ENCODE measurements at places on chromosomes 6 and 20.

- no peak for DNase-seq
These were observed 181.6 kb upstream of the SYNCRIP start for GRCh38 chr6:85824329-85824728.

- no peak for DNase-seq
These were observed 575.8 kb upstream of the ADGRB3 start for GRCh38 chr6:68059261-68059660.

DNA sequence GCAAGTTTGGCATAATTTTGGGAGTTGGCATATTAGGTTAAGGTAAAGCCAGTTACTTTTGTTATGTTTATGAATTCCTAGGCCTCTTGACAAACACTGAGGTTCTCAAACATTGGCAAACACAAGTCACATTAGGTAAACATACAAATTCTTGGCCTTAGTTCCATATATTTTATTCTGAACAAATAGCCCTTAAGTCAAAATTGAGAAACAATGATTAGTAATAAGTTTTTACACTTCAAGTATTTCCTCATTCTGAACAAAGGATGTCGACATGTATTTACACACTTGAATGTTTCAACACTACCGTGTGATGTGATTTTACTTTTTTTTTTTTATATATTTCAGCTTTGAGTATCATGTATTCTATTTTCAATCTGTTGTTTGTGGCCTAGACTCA is 3.8 kb upstream of the ECHDC1 start:
- peak; percentile 39 for DNase-seq

DNA sequence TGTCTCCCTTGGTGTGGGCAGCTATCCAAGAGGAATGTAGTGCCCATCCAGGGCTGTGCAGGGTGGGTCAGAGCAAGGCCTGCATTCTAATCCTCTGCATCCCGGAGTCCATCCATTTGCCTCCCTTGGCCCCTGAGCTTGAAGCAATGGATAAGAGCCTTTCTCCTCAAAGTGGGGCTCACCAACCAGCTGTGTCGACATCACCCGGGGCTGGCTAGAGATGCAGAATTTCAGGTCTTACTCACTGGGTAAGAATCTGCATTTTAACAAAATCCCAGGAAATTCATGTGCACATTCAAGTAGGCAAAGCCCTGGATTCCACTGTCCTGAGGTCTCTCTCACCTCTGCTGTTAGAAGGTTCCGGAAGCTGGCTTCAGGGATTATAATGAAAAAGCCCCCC is 95.3 kb downstream of the MDGA1 start:
- DNase-seq, result peak; percentile 81

DNA sequence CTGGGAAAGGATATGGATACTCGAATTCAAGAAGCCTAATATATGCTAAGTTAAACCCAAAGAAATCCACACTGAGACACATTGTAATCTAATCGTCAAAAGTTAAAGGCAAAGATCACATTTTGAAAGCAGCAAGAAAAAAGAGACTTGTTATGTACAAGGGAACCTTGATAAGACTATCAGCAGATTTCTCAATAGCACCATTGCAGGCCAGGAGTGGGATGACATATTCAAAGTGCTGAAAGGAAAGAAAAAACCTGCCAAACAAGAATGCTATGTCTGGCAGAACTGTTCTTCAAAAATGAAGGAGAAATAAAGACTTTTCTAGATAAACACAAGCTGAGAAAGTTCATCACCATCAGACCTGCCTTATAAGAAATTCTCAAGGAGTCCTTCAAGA is 75.2 kb downstream of the COL21A1 start:
- peak; percentile 1 for DNase-seq

DNA sequence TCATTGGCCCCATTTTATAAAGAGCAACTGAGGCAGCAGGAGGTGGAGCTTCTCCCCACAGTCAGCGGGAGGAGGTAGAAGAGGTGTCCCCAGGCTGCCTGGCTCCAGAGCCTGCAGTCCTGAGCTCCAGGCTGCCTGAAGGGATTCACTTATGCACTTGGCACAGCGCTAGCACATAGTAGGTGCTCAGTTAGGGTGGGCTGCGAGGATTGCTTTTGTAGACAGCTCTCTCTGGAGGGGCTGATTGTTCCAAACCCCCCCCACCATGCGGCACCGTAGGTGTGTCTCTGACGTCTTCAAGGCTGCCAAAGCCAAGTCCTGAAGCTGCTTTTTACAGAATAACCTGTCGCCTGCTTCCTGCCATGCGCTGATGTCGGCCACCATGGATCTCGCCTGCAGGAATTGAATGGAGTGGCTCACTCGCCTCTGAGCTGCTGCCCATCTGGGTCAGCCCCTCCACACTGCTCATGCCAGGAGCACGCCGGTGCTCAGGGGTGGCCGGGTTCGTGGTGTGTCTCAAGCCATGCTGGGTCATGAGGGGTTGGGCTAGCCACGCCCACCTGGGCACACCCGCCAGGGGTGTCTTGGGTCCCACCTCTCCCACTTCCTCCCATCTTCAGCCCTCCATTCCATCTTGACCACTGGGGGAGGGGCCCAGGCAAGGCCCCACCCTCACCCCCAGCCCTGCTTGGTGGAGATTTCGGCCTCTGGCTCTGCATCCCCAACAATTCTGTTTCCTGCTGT is 59.8 kb downstream of the BCAS4 start:
- DNase-seq, result no peak

DNA sequence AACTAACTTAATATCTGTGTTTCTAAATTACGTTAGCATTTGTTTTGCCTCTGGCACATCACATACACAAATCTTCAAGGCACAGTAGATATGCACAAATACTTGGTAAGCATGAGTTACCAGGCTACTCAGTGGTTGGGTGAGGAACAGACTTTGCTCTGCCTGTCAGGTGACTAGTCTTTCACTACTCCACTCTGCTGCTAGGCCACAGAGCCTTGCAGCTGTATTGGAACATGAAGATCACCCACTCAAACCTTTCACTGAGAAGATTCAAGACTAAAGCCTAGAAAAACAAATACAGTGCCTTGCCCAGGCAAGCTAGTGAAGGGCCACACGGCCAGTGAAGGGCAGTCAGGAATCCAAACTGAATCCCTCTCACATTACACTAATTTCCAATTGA is 47.0 kb downstream of the DTNBP1 start:
- no peak for DNase-seq

GRCh38 chr6:53985366-53985765 is 125.9 kb upstream of the MLIP start:
- DNase-seq, result peak; percentile 21

- peak; percentile 96 for DNase-seq
These were observed 236.8 kb downstream of the PACRG start for GRCh38 chr6:162964488-162965140.
